Mammary epithelial cell (primary cell): ENCODE measurements at places on chromosomes 13 and 19. TPM values are rescaled to one million over a fixed set of nuclear protein-coding genes. Genes with fewer than 3 reads are reported as not detected.

RNF225 gene
- total RNA-seq, result 0.50 TPM

ZNF177 gene
- total RNA-seq, result 1.0 TPM

ZNF497 gene
- total RNA-seq, result 0.83 TPM

ZNF442 gene
- total RNA-seq, result 2.5 TPM

MEGF8 gene
- 29.3 TPM for total RNA-seq

ADAMTSL5 gene
- total RNA-seq, result 5.3 TPM

UBE2L5 gene
- not detected for total RNA-seq

ZNF792 gene
- total RNA-seq, result 4.7 TPM

SPACA4 gene
- total RNA-seq, result not detected

COX6B2 gene
- 2.3 and 2.7 TPM in 2 replicates for total RNA-seq

LYPD3 gene
- 4.1 and 30.7 TPM in 2 replicates for total RNA-seq

ADGRE1 gene
- total RNA-seq, result not detected

ZNF665 gene
- total RNA-seq, result 4.5 TPM

CYP2A7 gene
- total RNA-seq, result not detected in 2 replicates

CSNK1A1L gene
- not detected for total RNA-seq

TEX29 gene
- total RNA-seq, result not detected

LAIR2 gene
- total RNA-seq, result not detected

THAP8 gene
- total RNA-seq, result 1.9 and 2.6 TPM in 2 replicates

FCAR gene
- not detected for total RNA-seq

ZNF763 gene
- 2.0 TPM for total RNA-seq

CD209 gene
- not detected in 2 replicates for total RNA-seq

ZNF99 gene
- under 0.01 TPM for total RNA-seq

OR4F17 gene
- total RNA-seq, result not detected in 2 replicates

TMEM59L gene
- 0.89 and 1.1 TPM in 2 replicates for total RNA-seq

CLC gene
- total RNA-seq, result not detected

LSR gene
- total RNA-seq, result 91.5 TPM

ZNF845 gene
- total RNA-seq, result 8.3 TPM

LGALS14 gene
- total RNA-seq, result not detected in 2 replicates

MPND gene
- 4.3 TPM for total RNA-seq

ZFP14 gene
- 0.56 and 0.73 TPM in 2 replicates for total RNA-seq

RGL3 gene
- total RNA-seq, result 1.8 TPM
